ENCODE measurements at places on chromosomes 6 and 20.
A peak's percentile ranks its signal among the peaks of the same experiment; 100 is the strongest.

DNA sequence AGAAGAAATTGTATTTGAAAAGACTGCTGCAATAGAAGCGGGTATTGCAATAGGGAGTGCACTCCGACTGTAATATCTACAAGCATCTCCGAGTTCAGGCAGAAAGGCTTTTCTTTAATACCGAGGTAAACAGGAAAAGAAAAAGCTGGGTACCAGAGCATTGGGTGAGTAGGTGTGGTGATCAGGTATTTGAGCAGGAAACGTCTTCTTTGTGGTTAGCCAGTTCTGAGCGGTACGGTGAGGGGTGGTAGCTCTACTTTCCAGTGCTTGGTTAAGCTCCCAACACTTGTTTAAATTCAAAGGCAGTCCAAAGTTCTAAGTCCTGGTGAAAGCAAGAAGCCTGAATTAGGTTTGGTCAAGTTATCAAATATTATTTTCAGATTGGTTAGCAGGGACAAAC, 404.1 kb downstream of the LMBRD1 start:
- no peak for DNase-seq

GRCh38 chr6:33413241-33414120, 2.7 kb downstream of the PHF1 start:
- DNase-seq, result no peak

- no peak for DNase-seq
Measured at GRCh38 chr6:26205161-26205624, 118.0 kb downstream of the HFE start.

GRCh38 chr6:127458222-127458621, 967 bp downstream of the KIAA0408 start:
- no peak for DNase-seq

GRCh38 chr20:20205141-20205861, 153.0 kb downstream of the CFAP61 start:
- DNase-seq, result no peak

GRCh38 chr20:57135875-57136274, 130.6 kb downstream of the BMP7 start:
- no peak for DNase-seq

GRCh38 chr20:62704341-62704948, 4.2 kb upstream of the NTSR1 start:
- peak; percentile 86 for DNase-seq

DNA sequence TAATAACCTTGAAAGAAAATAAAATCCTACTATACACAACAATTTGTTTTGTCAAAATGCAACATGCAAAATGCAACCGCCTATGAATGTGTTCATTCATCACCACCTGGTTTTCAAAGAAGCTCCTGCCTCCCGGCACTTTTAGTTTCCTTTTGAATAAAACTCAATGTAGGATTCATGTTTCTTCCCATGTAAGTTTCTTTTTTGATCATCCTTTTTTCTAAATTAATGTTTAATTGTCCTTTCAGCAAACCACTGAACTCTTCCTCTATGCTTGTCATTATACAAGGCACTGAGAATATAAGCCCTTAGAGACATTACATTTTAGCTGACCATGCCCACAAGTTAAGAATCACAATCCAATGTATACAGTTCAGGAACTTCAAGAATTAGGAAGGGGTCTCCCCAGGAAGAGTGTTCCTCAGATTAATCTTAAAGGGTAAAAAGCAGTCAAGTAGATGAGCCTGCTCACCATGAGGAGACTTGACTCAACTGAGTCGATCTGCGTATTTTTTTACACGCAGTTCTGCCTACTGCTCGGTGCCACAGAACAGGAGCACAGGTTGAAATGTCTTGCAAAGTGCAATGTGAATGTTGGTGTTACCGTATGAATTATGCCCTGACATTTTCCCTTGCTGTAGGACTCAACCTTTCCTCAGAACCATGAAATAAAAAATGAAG, 7.2 kb upstream of the THEMIS start:
- DNase-seq, result no peak

- DNase-seq, result no peak
Measured at GRCh38 chr6:109239651-109240321, 142.5 kb downstream of the CD164 start.

GRCh38 chr6:136073216-136073615, 176.9 kb downstream of the MTFR2 start:
- DNase-seq, result no peak

- no peak for DNase-seq
Measured at GRCh38 chr6:88985901-88986300, 22.5 kb upstream of the RNGTT start.

DNA sequence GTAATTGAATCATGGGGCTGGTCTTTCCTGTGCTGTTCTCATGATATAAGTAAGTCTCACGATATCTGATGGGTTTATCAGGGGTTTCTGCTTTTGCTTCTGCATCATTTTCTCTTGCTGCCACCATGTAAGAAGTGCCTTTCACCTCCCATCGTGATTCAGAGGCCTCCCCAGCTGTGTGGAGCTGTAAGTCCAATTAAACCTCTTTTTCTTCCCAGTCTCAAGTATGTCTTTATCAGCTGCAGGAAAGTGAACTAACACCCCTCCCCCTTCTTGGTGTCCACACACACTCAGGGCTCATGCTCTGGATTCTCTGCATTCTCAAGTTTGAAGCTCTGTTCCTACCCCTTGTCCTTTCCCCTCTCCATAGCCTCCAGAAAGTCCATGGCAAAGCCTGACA, 107.1 kb downstream of the THBS2 start:
- no peak for DNase-seq

GRCh38 chr6:111250791-111251354, 163.6 kb downstream of the SLC16A10 start:
- no peak for DNase-seq

- no peak for DNase-seq
Measured at GRCh38 chr20:40991181-40991889, 37.3 kb upstream of the TOP1 start.

- no peak for DNase-seq
Measured at GRCh38 chr6:137024237-137024990, 20.4 kb downstream of the IL20RA start.

DNA sequence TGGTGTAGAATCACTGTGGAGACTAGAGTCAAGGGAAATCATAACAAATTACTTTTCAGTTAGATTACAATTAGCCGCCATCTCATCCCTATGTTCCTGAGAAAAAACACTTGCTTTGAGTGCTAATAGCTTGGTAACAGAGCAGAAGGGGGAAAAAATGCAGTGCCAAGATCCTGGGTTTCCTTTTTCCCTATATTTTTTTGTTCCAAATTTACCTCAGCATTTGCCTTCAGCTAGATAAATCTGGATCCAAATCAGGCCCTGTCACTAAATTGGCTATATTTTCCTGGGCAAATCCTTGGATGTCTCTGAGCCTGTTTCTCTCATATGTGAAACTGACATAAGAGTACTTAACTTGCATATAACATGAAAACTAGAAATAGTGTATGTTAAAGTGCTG, 86.0 kb downstream of the TENT5A start:
- DNase-seq, result no peak

DNA sequence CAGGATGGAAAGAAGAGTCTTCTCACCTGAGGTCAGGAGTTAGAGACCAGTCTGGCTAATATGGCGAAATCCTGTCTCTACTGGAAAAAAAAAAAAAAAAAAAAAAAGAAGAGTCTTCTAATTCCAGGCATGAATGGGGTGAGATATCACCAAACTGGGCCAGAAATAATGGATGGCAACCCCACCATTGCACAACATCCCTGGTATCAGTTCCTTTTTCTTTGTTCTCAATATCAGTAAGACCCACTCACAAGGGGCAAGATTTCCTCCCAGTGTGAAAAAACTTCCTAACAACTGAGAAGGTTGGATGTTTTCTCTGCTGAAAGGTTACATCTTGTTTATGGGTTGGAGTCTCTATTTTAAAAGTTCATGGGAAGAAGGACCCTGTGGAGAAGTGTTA, 23.6 kb upstream of the NR2E1 start:
- DNase-seq, result no peak

- no peak for DNase-seq
Measured at GRCh38 chr6:8736156-8736895, 301.0 kb upstream of the SLC35B3 start.

DNA sequence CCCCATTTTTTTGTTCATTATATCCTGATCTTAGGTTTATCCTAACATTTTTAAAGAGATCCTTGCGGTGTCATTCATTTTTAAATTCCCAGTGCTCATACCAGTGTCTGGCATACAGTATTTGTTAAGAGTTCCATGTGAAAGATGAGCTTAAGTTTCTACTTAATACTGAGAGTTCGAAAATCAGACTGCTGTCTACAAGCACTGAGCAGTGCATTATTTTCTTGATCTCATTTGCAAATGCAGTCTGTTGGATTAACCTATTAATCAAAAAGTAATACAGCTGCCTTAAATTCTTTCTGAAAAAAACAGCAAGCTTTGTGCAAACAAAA, 663 bp downstream of the COQ3 start:
- no peak for DNase-seq

- no peak for DNase-seq
Measured at GRCh38 chr6:72418495-72418894, 203.4 kb upstream of the KCNQ5 start.

DNA sequence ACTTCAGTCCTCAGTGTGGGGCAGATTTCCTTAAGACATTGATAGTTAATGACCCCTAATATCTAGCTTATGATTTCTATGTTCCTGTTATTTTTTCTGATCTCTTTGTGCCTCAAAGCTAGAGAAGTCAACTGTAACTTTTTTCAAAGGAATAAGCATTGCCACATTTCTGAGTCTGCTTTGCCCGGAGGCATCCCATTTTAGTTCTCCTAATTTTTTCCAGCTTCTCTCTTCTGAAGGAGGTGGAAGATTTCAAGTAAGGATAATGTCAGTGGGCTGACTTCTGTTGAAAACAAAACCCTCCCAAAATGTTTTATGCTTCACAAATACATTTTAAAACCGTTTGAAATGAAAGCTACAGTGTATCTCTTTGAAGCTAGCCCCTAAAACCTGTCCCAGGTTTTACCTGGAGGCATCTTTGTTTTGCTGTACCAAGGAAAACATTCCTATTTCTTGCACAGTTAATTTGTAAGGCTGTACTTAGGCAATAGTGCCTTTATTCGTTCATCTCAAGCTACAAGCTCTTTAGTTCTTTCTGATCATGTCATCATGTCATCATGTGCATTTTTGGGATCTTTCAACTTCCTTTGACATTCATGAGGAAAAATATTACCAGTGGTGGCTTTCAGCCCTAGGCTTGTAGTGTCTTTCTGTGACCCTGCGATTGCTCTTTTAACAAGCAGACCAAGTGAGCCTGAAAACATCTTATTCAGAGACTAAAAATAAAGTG, 45.7 kb downstream of the TSPYL4 start:
- DNase-seq, result no peak

DNA sequence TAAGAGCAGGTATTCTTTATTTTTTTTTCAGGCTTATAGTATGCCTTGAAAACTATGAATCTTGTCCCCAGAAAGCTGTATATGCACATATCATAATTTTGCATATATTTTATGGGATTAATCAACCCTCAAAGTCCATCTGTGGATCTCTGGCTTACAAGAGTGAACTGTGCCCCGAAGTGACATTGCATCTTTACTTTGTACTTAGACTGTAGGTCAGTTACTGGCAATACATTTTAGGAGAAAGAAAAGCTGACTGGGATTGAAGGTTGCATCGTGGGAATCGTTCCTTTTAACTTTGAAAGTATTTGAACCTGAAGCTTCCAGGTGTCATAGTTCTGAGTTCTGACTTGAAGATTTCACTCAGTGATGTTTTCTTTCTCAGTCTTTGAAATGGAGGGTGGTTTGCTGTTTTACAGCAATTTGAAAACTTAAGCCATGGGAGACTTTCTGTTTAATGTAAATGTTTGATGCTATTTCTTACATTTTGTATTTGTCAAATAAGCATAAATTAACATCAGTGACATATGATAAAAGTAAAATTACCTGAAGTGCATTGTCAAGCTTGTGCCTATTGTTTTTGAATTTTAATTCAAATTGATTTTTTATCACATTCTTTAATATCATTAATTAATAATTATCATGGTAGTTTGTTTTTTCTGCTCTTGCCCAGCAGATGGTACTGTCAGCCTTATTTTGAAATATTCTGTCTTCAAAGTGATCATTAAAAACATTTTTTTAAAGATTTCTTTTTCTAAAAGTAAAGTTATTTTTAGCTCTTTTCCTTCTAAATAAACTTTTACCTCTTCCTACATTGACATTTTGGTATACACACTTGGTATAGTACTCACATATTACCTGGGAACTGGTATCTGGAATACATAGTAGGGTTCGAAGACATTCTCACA, 29.0 kb downstream of the L3MBTL3 start:
- DNase-seq, result no peak

DNA sequence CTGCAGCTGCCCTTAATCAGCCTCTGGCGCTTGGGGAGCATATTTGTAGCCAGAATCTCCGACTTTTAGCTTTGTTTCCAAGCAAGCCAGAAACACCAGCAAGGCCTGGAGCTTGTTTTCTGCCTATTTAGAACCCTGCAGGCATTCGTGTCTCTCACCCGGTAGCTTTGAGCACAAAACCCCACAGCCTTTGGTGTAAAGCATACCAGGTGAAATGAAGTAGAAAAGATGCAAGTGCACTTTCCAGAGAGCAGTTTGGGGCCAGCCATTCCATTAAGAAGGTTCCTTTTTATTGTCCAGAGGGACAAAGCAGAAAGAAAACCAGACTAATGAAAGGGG, 736 bp downstream of the FAM217B start:
- DNase-seq, result no peak

DNA sequence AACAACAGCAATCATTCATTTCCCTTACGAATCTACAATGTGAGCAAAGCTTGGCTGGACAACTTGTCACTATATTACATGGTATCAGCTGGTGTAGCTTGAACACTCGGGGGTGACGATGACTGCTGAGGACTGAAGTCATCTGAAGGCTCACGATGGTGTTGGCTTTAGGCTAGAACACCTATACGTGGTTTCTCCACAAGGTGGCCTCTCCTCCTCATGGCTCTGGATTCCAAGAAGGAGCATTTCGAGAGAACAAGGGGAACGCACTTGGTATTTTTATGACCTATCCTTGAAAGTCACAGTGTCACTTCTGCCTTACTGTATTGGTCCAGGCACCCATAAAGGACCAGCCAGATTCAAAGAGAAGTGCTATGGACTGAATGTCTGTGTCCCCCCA, 37.5 kb upstream of the ADGRF1 start:
- no peak for DNase-seq

DNA sequence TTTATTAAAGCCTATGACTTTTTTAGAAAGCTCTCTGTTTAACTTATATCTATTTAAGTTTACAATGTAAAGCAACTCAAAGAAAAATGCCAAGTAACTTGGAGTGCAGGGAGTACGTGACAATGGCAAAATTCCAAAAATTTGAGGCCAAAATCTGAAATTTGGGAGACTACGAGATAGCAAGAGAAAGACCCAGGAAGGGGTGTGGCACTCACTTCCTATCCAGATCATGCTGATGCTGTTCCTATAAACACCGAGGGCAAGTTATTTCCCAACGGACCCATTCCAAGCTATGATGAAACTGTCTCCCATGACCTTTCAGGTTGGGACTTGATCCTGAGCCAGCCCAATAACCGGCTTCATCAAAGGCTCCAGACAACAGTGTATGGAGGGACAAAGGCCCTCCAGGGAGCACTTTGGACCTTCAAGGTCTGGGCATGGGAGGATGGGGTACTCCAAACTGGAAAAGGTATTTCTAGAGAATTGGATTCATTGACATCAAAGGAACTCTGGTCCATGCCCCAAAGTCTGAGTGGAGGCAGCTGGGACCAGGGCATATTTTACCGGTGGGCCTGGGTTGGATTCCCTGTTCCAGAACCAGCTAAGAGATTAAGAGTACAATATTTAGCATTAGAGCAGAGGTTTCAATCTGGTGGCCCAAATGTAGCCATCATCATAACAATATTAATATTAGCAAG, 15.7 kb upstream of the SLC13A3 start:
- no peak for DNase-seq

GRCh38 chr20:43916881-43917371, 2.3 kb downstream of the TOX2 start:
- DNase-seq, result no peak

Data from glomerular endothelial cell (primary cell).